Aorta (tissue), 5 donors: ENCODE measurements at places on chromosomes 12 and 14. TPM values are rescaled to one million over a fixed set of nuclear protein-coding genes. Genes with fewer than 3 reads are reported as not detected.

DNA sequence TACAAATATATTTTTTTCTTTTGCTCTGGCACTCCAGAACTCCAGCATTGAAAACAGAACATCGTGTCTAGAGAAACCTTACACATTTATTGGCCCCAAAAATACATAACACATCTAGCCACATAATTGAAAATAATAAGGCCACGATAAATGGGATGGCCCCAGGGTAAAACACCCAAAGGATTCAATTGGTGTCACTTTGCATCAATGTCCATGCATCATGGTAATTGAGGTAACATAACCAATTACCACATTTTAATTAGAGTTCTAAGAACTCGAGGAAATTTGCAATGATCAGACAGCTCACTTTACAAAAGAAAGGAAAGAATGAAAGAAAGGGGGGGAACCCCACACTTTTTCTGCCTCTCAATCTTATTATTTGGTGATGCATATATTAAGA lies 151.8 kb upstream of the NPAS3 start:
- no peak for DNase-seq
- no peak overlapping the region for H3K4me3 ChIP-seq
- H3K27me3 ChIP-seq, result no peaks in the 10 kb centered on the region
- no peaks in the 10 kb centered on the region for H3K36me3 ChIP-seq
- H3K27ac ChIP-seq, result no peak overlapping the region

The TAS2R8 gene
- polyA plus RNA-seq, result not detected

DNA sequence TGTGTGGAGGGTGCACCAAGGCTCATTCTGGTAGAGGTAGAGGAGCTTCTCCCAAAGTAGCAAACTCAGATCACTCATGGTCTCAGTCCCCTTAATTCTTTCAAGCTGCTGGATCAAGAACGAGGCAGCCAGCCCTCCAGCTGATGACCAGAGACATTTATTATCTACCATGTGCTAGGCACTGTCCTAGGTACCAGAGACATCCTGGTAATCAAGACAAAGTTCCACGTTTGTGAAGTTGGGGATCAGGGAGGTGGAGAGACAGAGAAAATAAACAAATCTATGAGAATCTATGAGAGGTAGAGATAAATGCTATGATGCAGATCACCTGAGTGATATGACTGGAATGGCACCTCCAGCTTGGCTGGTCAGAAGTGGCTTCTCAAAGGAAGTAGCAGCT lies 130.2 kb downstream of the CRADD start:
- H3K27ac ChIP-seq, result peak overlapping the region; percentile 7
- H3K27me3 ChIP-seq, result no peaks in the 10 kb centered on the region
- peaks cover 3% of the 10 kb centered on the region for H3K4me1 ChIP-seq
- DNase-seq, result no peak
- H3K4me3 ChIP-seq, result no peak overlapping the region
- no peaks in the 10 kb centered on the region for H3K36me3 ChIP-seq

GRCh38 chr14:104521816-104522745 lies 57.5 kb upstream of the C14orf180 start:
- no peaks in the 10 kb centered on the region for H3K27me3 ChIP-seq
- DNase-seq, result no peak
- no peak overlapping the region for H3K27ac ChIP-seq
- no peaks in the 10 kb centered on the region for H3K4me1 ChIP-seq

The KIF26A gene
- 1.9 TPM for polyA plus RNA-seq
